Skeletal muscle cell (primary cell): ENCODE measurements at places on chromosomes 16 and 17.

GRCh38 chr17:59466946-59467801, 98.2 kb upstream of the DHX40 start:
- no peak for DNase-seq

GRCh38 chr17:44086364-44087311, 16.1 kb downstream of the G6PC3 start:
- DNase-seq, result peak; percentile 92

- no peak for DNase-seq
Measured at GRCh38 chr17:57410169-57410568, 153.8 kb downstream of the MSI2 start.

GRCh38 chr16:16797239-16797638, 418.3 kb downstream of the NPIPA7 start:
- DNase-seq, result no peak

DNA sequence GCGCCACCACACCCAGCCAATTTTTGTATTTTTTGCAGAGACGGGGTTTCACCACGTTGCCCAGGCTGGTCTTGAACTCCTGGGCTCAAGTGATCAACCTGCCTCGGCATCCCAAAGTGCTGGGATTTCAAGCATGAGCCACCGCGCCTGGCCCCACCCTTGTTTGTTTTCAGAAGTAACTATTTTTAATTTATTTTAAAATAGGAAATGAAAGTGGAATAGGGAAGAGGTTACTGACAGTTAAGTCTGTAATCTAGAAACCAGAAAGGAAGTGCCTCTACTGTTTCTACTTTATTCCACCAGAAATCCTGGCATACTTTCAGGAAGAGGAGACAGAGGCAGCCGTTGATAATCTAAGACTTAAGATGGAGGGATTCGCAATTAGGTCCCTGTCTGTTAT, 225.6 kb downstream of the TANC2 start:
- no peak for DNase-seq

- DNase-seq, result no peak
Measured at GRCh38 chr16:31465788-31466370, 6.1 kb upstream of the TGFB1I1 start.
